Thoracic aorta (tissue), 2 donors: ENCODE measurements at places on chromosomes 1 and 21. TPM values are rescaled to one million over a fixed set of nuclear protein-coding genes. Genes with fewer than 3 reads are reported as not detected.

DNA sequence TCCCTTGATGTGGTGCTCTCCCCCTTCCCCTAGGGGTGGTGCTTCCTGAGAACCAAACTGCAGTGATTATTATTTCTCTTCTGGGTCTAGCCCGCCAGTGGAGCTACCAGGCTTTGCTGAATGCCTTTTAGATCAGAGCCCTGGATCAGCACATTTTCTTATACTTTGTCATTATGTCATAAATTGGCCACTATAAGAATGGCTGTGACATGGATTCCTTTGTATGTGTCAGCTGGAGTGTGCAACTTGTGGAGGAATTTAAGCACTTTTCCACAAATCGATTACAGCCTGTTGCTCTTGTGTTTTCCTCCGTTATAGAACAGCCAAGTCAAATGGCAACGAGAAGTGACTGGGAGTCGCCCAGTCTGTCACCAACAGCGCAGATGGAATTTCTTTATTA lies 273.3 kb downstream of the DUSP10 start:
- no peak for DNase-seq
- H3K27ac ChIP-seq = no peak overlapping the region
- no peaks in the 10 kb centered on the region for H3K27me3 ChIP-seq
- no peaks in the 10 kb centered on the region for H3K4me1 ChIP-seq

DNA sequence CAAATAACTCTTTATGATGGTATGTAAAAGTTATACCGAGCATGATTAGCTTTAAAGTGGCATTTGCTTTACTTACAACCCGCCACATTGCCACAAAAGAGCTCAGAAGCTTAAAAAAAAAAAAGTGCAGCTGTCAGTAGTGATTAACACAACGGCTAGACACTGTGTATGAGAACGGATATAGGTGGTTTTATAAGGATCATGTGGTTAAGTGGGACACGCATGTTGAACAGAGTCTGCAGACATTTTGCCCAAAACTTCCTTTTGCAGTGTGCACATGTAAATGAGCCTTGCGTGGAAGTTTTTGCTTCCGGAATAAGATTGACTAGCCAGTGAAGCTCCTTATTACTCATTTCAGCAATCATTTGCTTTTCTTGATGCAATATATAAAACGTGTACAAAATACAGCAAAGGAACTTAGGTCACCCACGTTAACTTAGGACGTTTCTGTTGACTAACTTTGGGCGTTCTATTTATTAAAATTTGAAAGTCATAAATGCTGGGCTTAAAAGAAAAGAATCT lies 58.7 kb upstream of the RGS1 start:
- H3K4me1 ChIP-seq = peaks cover 32% of the 10 kb centered on the region
- no peak overlapping the region for H3K27ac ChIP-seq
- H3K4me3 ChIP-seq = no peak overlapping the region
- H3K27me3 ChIP-seq = no peaks in the 10 kb centered on the region
- DNase-seq = no peak

DNA sequence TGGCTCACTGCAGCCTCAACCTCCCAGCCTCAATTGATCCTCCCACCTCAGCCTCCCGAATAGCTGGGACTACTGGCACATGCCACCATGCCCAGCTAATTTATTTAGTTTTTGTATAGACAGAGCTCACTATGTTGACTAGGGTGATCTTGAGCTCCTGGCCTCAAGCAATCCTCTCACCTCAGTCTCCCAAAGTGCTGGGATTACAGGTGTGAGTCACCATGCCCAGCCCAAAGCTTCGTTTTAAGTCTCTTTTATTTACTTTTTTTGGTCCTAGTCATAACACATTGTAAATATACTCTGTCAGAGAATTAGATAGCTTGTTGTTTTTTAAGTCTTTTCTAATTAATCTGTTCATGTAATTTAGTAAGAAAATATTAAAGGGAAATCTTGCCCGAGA lies 42.8 kb downstream of the KCNK1 start:
- H3K36me3 ChIP-seq = no peaks in the 10 kb centered on the region
- no peaks in the 10 kb centered on the region for H3K27me3 ChIP-seq
- no peak overlapping the region for H3K27ac ChIP-seq
- H3K4me3 ChIP-seq = no peak overlapping the region
- H3K4me1 ChIP-seq = no peaks in the 10 kb centered on the region
- DNase-seq = no peak

DNA sequence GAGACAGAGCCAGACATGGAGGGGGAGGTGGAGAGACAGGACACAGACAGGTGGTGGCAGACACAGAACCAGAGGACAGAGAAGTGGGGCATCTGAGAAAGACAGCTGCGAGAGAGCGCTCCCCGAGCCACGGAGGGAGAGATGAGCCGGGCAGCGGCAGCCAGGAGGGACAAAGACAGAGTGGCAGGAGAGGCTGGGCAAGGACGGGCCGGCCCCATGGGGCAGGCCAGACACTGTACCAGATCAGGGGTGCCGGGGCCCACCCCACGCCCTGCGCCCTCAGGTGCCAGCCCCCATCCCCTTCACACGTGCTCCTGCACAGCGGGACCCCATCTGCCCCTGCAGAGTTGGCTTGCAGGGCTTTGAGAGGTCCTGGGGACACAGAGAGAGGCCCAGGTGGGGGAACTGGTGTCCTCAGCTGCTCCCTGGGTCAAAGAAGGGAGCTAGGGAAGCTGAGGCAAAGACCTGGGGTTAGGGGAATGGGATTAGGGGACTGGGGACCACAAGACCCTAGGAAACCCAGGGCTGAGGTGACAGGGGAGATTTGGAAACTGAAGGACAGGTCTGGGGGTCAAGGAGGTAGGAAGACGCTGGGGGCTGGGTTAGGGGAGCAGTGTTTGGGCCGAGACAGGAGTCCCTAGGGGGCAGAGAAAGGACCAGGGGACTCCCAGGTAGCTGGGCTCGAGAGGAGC lies 643 bp downstream of the FNDC5 start:
- H3K4me3 ChIP-seq = peak overlapping the region; percentile 69
- peak overlapping the region; percentile 42 for H3K27ac ChIP-seq
- H3K36me3 ChIP-seq = no peaks in the 10 kb centered on the region
- no peaks in the 10 kb centered on the region for H3K27me3 ChIP-seq

The ITSN1 gene
- total RNA-seq = 78.6 TPM

- DNase-seq = no peak
- no peaks in the 10 kb centered on the region for H3K4me1 ChIP-seq
- no peaks in the 10 kb centered on the region for H3K27me3 ChIP-seq
- no peak overlapping the region for H3K4me3 ChIP-seq
- H3K27ac ChIP-seq = no peak overlapping the region
- no peaks in the 10 kb centered on the region for H3K36me3 ChIP-seq
Observed at GRCh38 chr1:200535605-200536004, 84.9 kb downstream of the KIF14 start.

- H3K27me3 ChIP-seq = no peaks in the 10 kb centered on the region
- no peaks in the 10 kb centered on the region for H3K4me1 ChIP-seq
- H3K27ac ChIP-seq = no peak overlapping the region
Observed at GRCh38 chr1:67144696-67145095, 9.9 kb upstream of the C1orf141 start.

- H3K4me1 ChIP-seq = no peaks in the 10 kb centered on the region
- H3K27ac ChIP-seq = no peak overlapping the region
- DNase-seq = no peak
- no peaks in the 10 kb centered on the region for H3K36me3 ChIP-seq
- H3K27me3 ChIP-seq = no peaks in the 10 kb centered on the region
- H3K4me3 ChIP-seq = no peak overlapping the region
Observed at GRCh38 chr1:227459977-227460376, 103.4 kb upstream of the ZNF678 start.

- no peaks in the 10 kb centered on the region for H3K27me3 ChIP-seq
- no peak overlapping the region for H3K4me3 ChIP-seq
- H3K4me1 ChIP-seq = peaks cover 25% of the 10 kb centered on the region
- H3K27ac ChIP-seq = no peak overlapping the region
- DNase-seq = no peak
- peaks cover 4% of the 10 kb centered on the region for H3K36me3 ChIP-seq
Observed at GRCh38 chr1:151443846-151444782, 15.2 kb downstream of the POGZ start.

DNA sequence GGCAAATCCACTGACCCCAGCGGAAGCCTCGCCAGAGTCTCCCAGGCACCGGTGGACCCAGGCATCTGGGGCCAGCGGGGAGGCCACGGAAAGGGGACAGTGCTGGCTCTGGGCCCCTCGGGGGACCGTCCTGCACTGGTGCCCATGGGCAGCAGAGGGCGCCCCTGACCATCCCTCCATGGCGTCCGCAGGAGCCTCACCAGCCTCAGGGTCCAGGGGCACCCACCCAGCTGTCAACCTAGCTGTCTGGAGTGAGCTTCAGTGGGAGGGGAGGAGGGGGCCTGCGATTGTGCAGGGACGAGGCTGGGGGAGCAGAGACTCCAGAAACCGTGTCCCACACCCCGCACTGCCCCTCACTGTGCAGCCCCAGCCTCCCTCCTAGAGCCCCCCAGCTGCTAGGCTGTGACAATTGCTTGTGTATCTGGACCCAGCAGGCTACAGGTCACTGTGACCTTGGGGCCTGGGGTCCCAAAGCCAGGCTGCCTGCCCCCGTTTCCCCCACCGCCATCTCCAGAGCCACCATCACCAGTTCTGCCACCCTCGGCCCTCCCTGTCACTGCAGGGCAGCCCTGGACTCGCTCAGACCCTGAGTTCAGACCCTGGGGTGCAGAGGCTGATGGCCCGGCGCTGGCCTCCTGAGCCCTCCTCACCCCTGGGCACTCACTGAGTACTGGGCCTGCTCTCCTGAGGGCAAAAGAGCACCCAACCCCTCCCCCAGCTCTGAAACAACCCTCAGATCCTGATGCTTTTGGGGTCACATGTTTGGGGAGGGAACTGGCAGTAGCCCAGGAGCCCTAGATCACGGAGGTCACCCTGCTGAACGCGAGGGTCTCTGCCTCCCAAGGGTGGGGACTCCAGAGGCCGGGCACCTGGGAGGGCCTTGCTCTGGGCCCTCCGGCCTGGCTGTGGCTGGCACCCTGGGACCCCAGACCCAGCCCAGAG lies 10.6 kb upstream of the COL6A1 start:
- H3K4me1 ChIP-seq = peaks cover 17% of the 10 kb centered on the region
- H3K27ac ChIP-seq = peak overlapping the region; percentile 96
- DNase-seq = no peak
- no peak overlapping the region for H3K4me3 ChIP-seq
- no peaks in the 10 kb centered on the region for H3K27me3 ChIP-seq
- no peaks in the 10 kb centered on the region for H3K36me3 ChIP-seq

GRCh38 chr1:97202481-97203380 lies 481.1 kb downstream of the PTBP2 start:
- H3K4me3 ChIP-seq = no peak overlapping the region
- no peak overlapping the region for H3K27ac ChIP-seq
- H3K36me3 ChIP-seq = no peaks in the 10 kb centered on the region
- H3K27me3 ChIP-seq = no peaks in the 10 kb centered on the region

The DENND2D gene
- 19.8 TPM for total RNA-seq

GRCh38 chr1:109786531-109787021 lies 22.9 kb upstream of the EPS8L3 start:
- H3K36me3 ChIP-seq = no peaks in the 10 kb centered on the region
- DNase-seq = no peak
- H3K4me3 ChIP-seq = no peak overlapping the region
- peaks cover 24% of the 10 kb centered on the region for H3K4me1 ChIP-seq
- H3K27ac ChIP-seq = no peak overlapping the region
- no peaks in the 10 kb centered on the region for H3K27me3 ChIP-seq

The RAB25 gene
- total RNA-seq = not detected

GRCh38 chr1:85262985-85263384 lies 3.5 kb upstream of the C1orf52 start:
- H3K4me3 ChIP-seq = no peak overlapping the region
- no peaks in the 10 kb centered on the region for H3K27me3 ChIP-seq
- no peak for DNase-seq
- no peak overlapping the region for H3K27ac ChIP-seq
